ENCODE measurements at places on chromosomes 3 and 15.

DNA sequence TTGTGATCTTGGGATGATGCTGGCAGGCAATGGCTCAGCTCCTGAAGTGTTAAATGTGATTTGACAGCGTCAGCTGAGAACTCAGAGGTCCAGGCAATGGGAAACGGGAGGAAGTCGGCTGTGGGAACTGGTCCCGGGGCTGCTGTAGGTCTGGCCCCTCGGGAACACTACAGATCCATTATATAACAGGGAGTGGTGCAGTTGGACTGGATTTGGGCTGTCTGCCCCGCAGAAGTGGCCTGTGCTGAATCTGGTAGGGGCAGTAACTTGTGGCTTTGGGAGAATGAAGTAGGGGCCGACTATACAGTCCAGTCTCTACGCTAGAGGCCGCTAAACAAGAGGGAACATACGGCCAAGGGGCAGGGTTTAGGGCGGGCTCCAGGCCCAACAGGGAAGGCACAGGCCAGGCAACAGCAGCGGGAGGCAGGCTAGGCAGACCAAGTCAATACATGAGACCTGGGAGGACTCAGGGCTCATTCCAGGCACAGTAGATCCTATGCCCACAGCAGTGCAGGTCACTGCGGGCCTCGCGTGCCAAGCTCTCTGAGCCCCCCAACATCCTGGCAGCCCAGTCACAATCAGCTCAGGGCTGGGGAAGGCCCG lies 20.3 kb upstream of the IL16 start:
- no peak for DNase-seq

GRCh38 chr15:77022646-77023575 lies 28.0 kb downstream of the PSTPIP1 start:
- DNase-seq, result no peak

DNA sequence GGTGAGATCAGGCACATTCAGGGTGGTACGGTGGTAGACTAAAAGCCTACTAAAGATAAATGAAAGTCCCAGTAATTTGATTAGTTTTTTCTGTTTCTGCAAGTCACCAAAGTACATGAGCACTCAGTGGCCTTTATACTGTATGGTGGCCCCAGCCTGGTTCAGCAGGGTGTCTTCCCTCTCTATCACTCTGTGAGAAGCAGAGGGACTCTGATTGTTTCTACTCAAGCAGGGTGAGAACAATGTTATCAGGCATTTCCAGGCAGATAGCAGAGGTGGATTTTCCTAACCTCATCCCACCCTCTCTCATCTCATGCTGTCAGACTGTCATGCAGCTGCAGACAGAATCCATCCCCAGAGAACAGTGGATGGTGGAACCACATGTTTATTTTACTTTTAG lies 71.5 kb upstream of the BFSP2 start:
- DNase-seq, result no peak

DNA sequence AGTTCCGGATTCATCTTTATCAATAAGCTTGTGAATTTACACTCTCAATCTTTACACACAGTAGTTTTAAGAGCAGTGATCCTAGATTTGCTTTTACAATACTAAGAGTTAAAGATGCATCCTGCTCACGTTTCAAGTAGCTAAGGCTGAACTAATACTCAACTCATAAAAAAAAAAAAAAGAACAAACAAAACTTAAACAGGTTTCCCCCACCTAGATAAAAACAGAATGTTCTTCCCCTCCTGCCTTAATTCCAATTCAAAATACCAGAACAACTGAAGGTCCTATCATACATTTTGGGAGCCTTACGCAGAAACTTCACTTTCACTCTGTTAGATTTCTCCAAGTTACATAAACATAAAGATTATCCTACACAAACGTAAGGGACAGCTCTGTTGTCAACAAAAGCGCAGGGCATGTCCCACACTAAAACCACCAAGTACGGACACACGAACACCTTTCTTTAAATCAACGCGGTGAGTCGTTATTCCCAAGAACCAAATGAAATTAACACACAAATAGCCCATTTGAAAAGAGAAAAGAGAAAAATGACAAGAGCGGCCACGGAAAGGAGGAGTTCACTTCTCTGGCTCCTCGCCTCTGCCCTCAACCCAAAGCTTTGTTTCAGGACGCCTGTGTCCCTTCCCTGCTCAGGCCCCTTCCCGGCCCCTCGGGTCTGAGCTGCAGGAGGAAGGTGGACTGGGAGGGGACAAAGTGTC lies 941 bp downstream of the CBLB start:
- DNase-seq, result no peak

DNA sequence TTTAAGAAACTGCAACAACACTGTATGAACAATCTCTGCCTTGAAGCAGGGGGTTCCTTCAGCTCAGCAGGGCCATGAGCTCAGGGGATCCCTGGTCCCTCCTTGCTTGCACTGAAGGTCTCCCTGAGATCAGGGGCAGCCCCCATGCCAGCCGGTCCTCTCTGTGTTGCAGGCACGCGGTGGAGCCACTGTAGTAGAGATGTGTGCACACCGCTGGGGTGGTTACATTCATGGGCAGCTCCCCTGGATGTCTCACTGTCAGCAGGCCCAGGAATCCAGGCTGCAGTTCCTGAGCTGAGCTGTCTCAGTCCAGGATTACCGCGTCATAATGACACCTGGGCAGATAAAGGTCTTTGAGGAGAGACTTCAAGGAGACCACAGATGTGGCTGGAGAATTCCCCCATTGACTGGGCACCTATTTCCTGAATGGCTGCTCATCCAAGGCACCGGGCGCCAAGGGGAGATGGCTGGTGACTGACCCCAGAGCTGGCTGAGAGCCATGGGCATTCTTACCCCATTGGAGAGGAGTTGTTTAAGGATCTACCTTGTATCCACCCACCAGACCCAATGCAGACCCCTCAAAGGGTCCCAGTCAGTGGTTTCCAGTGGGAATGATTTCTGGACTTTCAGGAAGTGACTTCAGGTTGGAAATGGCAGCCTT lies 10.4 kb upstream of the KLF13 start:
- DNase-seq, result no peak

- no peak for DNase-seq
Measured at GRCh38 chr3:198070871-198071270, 110.9 kb downstream of the LMLN start.

DNA sequence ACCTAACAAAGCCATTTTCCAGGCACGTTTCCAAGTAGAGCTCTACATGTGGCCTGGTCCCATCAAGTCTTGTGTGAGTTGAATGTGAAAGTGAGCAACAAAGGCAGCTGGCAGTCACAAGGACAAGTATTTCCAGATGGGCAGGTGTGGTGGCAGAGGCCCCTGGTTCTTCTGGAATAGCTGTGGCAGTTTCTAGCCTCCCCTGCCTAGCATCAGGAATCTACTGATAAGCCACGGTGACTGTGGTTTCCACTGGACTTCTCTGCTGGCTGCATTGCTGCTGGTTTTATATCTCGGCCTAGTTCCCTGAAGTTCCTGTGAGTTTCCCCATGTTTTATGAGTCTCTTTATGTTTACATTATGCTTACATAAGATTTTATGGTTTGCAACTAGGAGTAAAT lies 117.7 kb downstream of the GOLIM4 start:
- no peak for DNase-seq

- no peak for DNase-seq
Measured at GRCh38 chr3:171632766-171633165, 172.6 kb upstream of the TNIK start.

DNA sequence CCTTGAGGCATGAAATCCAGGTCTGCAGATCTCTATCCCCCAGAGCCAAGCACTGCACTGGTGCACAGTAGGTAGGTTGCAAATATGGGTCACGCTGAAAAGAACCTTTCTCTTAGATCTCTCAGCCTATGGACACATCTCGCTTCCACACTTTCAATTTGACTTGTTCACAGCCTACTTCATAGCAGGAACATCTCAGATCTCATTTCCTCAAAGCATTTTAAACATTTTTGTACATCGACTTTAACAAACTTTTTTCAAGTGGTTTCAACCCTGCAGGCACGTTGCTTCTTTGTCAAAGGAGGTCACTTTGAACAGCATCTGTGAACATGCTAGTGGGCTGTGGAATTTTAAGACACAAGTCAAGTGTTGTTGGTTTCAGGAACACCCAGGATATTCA lies 76.0 kb downstream of the SLC12A8 start:
- DNase-seq, result no peak

DNA sequence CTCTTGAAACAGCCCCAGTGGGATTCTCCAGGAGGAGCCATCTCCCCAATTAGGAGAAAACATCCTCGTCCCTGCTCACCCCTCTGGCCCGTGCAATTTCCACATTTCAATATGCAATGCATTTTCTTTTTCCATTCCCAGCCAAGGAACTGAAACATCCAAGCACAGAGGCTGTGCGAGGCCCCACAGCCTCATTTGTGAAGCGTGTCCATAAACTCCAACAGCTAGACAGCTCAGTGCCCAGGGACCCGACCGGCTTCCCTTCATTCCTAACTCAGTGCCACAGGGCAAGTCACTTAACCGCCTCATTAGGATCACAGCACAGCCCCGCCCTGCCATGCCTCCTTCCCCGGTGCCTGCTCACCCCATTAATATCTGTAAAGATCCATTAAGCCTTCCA lies 204.2 kb upstream of the IGF1R start:
- no peak for DNase-seq

DNA sequence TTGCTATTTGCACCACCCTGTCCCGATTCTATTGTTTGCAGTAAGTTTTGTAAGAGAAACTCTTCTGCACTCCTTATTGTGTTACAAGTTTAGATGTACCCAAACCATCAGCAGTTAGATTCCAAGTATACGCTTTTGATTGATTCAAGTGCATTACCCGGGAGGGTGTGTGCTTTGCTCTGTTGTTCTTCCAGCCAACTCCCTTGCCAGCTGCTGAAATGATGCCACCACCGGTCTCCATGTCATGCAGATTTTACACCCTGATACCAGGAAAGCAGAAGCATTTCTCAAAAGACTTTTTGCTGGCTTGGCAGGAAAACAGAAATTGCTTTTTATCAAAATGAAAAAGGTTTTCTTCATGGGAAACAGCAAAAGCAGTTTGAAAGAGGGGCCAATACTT lies 1006.6 kb upstream of the CFAP20DC start:
- DNase-seq, result no peak

- DNase-seq, result no peak
Measured at GRCh38 chr3:121992601-121993560, 29.2 kb downstream of the ILDR1 start.

DNA sequence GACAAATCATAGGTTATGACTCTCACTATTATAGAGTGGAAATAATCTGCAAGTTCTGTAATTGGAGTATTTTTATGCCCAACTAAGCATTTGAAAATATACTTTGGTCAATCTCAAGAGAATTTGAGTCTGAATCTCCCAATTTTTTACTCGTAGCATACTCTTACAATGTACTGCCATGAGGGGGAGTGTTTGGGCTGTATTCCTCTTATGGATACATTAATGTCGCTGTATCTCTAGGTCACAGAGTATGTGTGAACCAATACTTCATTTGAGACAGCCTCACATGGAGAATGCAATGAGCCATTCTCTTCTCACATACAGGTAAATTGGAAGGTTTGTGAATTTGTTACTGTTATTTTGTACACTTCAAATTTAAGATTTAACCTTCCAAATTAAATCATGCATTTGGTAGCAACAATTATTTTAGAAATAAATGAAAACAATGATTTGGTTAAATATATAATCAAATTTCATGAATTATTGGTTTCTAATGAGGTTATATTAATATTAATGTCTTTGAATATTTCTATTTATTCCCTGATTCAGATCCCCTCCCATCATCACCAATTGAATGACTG lies 5.5 kb upstream of the CD200 start:
- DNase-seq, result no peak

- no peak for DNase-seq
Measured at GRCh38 chr3:30586096-30586805, 20.1 kb upstream of the TGFBR2 start.

- DNase-seq, result peak; percentile 65
Measured at GRCh38 chr15:87944050-87944449, 312.5 kb downstream of the NTRK3 start.

DNA sequence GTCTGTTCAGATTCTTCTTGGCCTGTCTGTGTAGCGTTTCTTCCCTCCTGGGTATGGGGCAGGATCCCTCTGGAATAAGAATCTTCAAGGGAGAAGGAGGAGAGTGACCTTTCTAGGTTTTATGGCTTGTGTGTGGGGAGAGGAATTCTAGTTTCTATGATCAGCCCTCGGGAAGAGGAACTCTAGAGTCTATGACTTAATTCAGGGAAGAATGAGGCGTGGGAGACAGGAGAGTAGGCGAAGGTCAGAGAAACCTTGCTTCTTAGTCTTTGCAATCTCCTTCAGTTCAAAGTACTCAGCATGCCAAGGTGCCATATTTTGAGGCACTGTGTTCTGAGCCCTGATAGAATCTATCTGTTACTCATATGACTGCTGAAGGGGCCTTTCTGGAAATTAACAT lies 99.2 kb upstream of the C3orf80 start:
- no peak for DNase-seq

DNA sequence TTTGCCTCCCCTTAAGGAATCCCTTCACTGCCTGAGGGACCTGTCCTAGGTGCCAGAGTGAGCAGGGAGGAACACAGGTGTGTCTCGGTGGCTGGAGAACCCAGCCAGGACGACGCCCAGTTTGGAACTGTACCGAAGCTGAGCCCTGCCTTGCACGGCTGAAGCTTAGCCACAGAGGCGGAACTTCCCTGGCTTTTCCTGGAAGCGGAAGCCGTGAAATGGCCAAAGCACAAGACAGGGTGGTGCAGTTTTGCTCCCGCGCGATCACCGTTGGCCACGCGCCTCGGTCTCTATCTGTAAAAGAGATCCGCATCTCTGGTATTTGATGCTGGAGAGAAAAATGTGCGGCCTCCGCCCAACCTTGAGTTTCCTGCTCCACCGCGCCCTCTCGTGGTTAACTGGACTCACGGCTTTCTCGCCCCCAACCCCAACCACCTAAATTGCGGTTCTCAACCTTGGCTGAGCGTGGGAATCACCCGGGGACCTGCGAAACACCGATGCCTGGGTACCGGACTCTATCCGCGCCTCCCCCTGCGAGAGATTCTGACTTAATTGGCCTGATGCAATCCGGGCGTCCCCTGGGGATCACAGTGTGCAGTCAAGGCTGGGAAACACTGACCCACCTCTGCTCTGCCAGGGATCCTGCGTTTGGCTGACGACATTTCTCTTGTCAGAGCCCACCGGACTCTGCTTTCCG lies 70.7 kb upstream of the ABHD2 start:
- peak; percentile 83 for DNase-seq

DNA sequence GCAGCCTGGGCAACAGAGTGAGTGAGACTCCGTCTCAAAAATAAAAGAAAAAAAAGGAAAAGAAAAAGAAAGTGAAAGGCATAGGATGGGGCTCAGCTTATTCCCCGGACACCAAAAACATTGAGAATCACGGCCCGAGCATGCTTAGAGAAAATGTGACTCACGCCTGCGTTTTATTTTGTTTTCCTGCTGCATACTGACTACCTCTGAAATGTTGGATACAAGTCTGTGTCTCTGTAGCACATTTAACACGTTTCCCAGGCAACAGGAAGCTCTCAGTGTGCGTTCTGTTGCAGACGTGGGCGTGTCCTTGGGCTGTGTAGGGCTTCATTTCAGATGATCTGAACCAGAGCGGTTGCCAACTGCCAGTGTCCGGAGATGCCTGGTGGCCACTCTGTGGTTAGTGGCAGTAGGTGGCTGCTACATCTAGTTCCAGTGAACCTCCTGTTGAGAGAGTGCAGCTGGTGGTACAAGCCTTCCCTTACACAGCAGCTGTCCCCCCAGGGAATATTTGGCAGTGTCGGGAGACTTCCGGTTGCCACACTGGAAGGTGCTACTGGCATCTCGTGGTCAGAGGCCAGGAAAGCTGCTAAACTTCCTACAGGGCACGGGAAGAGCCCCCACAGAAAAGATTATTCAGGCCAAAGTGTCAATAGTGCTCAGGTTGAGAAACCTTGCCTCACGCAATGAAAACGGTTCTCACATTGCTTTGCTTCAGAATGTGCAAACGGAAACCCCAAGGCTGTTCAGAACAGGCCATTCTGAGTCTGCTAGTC lies 3.0 kb downstream of the SLC51A start:
- DNase-seq, result peak; percentile 79

- DNase-seq, result no peak
Measured at GRCh38 chr3:29527246-29527645, 246.4 kb downstream of the RBMS3 start.
